ENCODE measurements at places on chromosomes 13 and 19.

DNA sequence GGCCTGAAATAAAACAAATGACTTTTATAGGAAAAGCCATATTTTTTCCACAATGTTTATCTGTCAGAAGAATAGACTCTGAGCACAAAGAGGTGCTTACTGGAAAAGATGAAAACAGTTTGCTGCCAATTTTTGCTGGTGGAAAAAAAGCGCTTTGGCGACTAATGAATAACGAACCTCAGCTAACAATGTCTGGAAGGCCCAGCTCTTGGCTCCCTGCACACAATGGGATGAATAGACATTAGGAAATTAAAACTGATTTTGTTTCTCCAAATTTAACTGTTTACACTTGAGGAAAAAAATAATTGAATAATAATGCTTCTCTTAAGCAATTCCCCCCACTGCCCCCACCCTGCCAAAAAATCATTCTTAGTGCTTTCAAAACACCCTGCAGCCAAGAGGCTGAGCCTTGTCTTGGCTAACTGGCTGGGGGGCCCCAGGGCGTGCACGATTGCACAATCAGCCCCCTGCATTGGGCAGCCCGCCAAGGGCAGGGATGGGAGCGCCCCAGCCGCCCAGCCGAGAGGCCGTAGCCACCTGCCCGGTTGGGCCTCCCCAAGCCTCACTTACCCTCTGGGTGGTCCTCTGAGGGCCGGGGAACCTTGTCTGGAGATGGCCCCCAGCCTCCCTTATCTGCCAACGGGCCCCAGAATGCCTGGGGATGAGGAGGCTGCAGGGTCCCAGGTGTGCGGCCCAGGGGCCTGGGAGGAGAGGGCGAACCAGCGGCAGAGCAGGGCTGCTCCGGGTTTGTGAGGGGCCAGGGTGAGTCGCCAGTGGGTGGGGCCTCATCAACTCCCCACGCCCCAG is 16.8 kb downstream of the CEBPG start:
- DNase-seq = no peak

DNA sequence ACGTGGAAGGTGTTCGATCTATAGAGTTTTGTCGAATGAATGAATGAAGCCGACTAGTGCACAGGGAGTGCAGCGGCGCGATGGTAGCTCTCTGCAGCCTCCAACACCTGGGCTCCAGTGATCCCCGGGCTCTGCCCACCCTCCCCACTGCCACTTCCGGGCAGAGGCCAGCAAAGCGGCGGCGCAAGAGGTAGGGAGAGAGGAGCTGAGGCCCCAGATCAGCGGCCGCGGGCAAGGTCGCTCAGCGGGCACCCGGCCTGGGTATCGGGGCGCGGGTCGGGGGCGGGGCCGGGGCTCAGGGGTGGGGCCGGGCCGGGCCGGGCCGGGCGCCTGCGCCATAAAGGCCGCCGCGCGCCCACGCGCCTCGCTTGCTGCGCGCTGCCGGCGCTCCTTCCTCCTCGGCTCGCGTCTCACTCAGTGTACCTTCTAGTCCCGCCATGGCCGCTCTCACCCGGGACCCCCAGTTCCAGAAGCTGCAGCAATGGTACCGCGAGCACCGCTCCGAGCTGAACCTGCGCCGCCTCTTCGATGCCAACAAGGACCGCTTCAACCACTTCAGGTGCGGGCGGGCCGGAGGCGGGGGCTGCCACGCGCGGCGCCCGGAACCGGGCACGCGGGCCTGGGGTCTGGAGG is at the start of gene GPI:
GPI (plus strand) TSS at position 367 of the 633 bp plus-strand sequence; CDS start at position 438, 71 bp downstream.
- peak; percentile 43 for DNase-seq

DNA sequence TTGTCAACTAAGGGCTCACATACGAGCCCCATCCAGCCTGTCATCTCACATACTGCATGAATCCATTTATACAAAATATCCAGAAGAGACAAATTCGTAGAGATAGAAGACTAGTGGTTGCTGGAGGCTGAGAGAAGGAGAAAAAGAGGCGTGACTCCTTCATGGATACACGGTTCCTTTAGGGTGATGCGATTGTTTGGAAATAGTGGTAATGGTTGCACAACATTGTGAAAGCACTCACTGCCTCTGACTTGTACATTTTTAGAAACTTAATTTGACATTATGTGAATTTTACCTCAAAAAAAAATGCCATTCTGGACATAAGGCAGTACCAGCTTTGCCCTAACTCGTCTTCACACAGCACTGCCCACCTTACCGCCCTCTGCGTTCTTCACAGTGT is 27.3 kb downstream of the IGFL1 start:
- no peak for DNase-seq

DNA sequence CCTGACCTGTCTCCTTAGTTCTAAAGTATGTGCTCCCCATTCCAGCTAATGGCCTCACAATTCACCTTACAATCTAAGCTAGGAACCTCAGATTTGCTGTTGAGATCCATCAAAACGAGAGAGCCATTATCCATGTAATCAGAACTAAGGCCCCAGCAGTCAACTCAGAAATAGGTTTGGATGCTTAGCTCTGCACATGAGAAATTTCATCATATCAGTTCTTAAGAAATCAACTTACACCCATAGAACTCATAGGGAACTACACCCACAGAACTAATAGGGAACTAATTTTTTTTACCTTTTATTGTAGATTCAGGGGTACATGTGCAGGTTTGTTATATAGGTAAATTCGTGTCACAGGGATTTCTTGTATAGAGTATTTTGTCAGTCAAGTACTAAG is 28.7 kb downstream of the CYSLTR2 start:
- DNase-seq = no peak

GRCh38 chr13:30868799-30869470 is 37.1 kb upstream of the MEDAG start:
- DNase-seq = no peak

DNA sequence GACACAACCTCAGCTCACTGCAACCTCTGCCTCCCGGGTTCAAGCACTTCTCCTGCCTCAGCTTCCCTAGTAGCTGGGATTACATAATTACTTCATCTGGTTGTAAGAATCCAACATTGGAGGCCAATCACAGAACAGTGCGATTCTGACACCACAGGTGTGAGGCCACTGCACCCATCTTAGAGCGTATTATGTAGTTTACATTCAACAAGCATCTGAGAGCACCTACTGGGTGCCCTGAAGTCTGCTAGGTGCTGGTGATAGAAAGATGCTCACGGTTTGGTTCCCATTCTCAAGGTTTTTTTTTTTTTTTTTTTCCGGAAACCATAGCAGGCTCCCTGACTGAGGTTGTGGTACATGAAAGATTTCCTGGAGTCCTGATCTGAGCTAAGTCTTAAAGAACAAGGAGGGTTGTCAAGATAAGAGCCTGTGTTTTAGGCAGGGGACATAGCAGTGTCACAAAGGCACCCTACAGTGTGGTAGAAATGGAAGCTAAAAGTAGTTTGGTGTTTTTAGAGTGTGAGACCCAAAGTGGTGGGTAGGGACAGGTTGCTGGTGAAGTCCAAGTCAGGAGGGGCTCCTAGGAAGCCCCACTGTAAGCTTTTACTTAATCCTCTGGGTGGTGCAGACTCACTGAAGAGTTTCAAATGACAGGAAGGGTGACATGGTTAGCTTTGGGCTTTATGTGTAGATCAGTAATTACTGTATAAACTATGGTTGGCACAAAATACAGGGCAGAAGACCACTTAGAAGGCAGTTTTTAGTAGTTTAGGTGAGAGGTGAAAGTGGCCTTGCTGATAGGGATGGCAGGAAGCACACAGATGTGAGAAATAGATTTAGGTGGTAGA is 15.2 kb downstream of the SAE1 start:
- DNase-seq = no peak

DNA sequence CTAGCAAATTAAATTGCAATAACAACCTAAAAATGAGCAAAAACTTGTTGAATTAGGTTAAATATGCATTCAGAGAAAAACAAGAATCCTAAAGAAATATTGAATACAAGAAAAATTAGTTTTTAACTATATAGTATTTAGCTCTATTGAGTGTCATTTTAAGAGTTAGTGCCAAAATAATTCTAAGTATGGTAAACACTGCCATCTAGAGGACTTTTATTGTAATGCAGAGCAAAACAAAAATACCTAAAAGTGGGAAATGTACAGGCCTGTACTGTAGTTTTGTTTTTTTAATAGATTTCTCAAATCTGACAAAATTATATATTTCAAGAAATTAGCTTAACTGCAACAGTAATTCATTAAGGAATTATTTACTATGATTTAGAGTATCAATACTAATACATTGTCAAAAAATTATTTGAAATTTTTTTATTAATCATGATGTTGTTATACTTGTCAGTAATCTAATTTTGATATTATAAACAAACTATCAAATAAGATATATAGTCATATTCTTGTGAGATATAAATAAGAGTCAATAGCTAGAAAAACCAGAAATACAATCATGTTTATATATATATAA is 8.2 kb upstream of the PCDH9 start:
- no peak for DNase-seq

DNA sequence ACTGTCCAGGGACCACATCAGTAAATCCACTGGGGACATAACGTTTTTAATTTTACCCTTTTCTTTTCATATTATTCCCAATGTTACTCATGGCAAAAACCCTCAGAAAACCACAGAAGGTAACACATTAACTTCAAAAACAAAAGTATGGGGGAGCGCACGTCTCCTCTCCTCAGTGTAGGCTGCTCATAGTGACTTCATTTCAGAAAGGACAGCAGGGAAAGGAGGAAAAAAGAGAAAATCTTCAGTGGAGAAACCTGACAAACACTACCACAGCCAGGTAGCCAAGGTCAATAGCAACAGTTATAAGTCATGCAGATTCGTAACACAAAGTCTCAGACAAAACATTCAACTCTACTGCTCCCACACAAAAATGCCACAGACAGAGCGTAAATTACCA is 21.4 kb downstream of the DZIP1 start:
- DNase-seq = no peak

DNA sequence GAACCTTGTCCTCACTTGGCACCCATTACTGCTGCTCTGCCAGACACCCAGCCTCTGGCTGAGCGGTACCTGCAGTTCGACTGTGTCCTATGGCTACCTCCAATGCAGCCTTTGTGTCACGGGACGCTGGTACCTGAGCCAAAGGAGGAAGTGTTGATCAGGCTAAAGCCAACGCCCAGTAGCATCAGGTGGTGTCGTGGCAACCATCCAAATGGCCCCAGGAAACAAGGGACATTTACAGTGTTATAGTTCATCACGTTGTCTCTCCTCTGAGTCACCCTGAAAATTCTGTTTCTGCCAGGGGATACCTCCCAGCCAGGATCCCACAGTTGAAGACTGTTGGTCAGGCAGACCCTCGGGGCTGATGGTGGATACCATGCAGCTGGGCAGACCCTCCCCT is 10.1 kb downstream of the RHPN2 start:
- DNase-seq = no peak

GRCh38 chr13:45700971-45701900 is 884 bp upstream of the CBY2 start:
- no peak for DNase-seq

GRCh38 chr13:94435604-94436226 is 43.8 kb downstream of the DCT start:
- DNase-seq = no peak

GRCh38 chr13:64551755-64552154 is 2678.4 kb downstream of the PCDH9 start:
- DNase-seq = no peak

DNA sequence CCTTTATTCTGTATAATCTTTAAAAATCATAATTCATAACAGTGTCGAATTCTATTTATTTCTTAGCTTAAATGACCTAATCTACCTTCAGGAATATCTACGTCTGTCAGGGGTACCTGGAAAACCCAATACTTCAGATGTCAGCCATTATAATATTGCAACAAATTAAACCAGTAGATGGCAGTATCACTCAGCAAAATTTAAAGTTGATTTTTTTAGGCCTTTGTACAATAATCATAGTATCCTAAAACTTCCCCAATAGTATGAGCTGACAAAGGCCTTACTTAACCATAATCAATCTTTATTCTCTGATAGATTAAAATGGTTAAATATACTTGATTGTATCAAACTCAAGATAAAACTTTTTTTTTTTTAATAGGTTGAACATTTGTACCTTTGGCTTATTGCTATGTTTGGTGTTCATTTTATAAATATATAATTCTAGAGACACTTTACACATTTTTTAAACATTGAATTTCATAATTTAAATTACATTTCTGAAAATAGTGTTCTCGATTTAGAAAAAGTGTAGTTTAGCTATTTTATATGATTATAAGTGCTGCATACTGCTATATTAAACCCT is 830.2 kb upstream of the SPRY2 start:
- no peak for DNase-seq

DNA sequence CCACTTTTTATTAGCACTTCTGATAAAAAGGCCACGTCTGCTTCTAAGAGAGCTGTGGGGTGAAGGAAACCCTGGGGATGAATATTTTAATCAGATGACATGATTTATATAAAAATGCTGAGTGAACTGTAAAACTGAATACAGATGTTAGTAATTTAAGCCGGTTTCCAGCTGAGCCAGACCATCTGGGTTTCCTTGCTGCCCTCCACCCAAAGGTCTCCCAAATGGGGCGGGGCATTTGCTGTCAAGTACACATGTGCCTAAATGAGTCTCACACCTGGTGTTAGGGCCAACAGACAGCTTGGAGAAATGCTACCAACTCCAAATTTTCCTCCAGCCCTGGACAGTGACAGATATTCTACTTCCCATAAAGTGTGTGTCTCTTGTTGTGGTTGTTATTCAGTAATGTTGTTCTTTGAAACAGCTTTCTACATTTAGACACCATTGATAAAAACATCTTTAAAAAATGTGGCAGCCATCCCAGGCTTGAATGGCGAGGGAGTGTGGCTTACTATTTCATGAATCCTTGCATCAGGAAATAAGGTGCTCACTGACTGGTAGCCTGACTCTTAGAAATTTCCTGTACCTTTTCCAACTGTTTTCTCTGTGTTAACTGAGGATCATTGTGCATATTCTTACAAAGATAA is 350.4 kb downstream of the MTUS2 start:
- no peak for DNase-seq

GRCh38 chr13:98300956-98301641 is 124.0 kb upstream of the RNF113B start:
- no peak for DNase-seq

DNA sequence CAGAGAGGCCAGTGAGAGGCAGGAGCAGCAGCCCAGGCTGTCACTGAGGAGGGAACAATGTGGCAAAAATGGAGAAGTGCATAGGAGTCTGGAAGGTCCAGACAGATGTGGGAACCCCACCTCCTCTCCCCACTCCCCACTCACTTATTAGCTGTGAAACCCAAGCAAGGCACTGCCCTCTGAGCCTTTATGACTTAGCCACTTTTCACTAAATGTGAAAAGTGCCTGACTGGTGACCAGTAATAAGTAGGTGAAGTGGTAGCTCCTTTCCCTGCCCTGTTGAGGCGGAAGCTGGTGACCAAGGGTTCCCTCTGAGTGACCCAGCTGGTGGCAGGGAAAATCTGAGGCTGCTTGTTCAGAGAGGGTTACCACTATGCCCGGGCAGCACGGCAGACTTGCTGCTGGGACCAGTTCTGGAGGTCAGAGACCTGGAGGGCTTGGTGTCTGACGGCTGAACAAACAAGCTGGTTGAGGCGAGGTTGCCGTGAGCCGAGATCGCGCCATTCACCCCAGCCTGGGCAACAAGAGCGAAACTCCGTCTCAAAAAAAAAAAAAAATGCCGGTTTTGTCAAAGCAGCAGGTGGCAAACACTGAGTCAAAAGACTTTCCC is 80.0 kb downstream of the ZNF429 start:
- DNase-seq = no peak

- no peak for DNase-seq
Observed at GRCh38 chr19:40598918-40599307, 2.3 kb upstream of the LTBP4 start.
